ENCODE measurements at places on chromosomes 12 and 14.

- DNase-seq: no peak
These were observed 31.4 kb upstream of the CIPC start for GRCh38 chr14:77066578-77067172.

- DNase-seq: no peak
These were observed 3.1 kb downstream of the CEP170B start for GRCh38 chr14:104868060-104868740.

DNA sequence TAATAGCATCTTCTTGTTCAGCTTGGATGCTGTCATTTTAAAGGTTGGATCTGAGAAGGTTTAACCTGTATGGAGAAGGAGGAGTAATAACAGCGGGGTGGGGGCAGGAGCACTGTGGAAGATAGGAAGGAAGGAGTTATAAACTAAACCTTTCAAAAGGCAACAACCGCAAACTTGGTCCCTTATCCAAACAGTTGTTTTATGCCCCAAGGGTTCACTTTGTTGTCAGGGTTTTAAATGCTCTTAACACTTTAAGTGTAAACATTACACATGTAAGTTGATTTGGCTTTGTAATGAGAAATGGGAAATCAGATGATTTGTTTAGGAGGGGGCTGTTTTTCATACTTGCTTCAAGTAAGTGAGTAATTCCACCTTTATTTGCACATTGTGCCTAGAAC, 3.0 kb downstream of the NPAS3 start:
- no peak for DNase-seq

DNA sequence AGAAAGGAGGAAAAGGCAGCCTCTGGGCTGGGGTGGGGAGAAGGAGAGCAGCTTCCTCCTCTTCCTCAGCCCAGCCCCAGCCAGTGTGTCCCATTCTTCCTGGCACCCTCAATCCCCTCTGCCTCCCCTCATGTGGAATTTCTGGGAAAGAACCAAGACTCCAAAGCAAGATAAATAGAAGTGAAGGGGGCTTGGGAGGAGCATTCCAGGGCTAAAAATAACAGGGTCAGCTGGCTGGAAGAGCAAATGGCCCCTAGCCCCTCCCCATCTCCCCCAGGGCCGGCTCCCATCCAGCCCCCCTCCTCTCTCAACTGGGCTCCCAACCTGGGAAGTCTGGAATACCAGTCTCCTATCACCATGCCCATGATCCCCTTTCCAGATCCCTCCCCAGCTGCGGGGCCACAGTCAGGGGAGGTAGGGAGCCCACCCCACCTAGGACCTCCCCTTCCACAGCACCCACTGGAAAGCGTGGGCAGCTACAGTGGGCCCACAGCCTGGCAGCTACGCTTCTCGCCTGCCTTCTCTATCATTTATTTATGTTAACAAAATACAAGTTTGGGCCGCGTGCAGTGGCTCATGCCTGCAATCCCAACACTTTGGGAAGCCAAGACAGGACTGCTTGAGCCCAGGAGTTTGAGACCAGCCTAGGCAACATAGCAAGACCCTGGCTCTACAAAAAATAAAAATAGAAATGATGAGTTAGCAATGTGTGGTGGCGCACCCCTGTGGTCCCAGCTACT, 88.3 kb downstream of the IRF2BPL start:
- no peak for DNase-seq

DNA sequence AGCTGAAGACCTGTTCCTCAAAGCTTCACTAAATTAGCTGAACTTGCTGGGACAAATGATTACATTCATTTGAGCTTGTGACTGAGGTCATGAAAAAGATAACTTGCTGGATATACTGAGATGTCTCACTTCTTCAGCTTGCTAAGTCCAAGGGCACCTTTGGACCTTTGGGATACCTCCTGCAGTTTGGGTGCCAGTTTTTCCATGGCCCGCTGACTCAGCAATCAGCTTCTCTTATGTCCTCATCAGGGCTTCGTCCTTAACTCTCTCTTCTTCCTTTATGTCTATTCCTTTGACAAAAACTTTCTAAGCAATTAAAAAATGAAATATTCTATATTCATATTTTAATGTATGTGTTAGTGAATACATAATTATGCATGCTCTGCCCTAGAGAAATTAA, 45.6 kb downstream of the OVCH1 start:
- no peak for DNase-seq

- no peak for DNase-seq
These were observed 85.0 kb downstream of the SYNE3 start for GRCh38 chr14:95431199-95432143.

DNA sequence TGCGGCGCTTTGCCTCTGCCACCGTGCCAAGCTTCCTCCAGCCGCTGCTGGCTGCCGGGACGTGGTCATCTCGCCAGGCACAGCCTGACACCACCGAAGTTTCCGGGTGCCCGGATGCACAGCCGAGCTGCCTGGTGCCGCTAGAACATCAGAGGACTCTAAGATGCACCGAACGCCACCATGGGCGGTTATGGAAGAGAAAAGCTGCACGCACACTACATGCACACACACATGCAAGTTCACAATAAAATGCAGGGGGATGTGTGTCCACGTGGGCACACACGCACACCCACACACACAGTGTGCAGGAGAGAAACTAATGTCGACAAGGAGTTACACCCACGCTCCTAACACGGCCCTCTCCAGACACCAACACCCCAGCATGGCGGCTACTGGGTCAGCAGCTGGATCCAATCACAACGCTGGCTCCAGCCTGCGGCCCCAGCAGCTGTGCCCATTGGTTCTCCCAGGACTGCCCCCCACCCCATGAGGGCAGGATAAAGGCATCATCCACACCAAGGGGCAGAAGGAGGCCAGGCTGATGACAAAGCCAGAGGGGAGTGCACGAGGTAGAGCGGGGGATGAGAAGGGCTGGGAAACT, 82.7 kb downstream of the BCL11B start:
- no peak for DNase-seq

DNA sequence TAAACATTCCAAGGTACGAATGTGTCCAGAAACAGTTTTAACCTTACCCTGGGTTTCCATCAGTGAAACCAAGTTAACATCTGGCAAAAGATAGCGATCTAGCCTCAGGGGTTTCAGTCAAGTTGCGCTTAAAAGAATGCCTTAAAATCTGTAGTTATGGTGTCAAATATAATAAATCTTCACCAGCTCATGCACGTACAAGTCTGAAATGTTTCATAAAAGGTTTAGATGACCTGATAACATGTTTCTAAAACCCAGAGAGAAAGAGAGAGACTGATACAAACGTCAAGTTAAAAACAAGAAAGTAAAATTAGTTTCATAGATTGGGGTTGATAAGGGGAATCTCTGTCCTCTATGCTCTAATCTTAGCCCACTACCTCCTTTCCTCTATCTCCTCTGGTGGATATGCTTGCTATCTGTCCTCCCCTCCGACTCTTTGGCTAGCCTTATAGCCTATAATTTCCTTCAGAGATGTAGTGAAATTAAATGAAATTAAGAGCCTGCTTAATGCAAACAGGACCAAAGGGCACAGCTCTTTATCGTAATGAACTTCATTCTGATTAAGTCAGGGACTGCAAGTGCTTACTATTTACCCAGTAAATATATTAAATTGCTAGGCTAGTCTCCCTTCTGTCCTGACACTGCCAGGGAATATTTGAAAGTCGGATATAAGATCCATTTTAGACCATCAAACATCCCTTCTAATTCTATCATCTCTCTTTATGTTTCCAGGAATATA, 18.4 kb upstream of the FOS start:
- no peak for DNase-seq

- no peak for DNase-seq
These were observed 102.8 kb upstream of the TMCC3 start for GRCh38 chr12:94753036-94753679.

DNA sequence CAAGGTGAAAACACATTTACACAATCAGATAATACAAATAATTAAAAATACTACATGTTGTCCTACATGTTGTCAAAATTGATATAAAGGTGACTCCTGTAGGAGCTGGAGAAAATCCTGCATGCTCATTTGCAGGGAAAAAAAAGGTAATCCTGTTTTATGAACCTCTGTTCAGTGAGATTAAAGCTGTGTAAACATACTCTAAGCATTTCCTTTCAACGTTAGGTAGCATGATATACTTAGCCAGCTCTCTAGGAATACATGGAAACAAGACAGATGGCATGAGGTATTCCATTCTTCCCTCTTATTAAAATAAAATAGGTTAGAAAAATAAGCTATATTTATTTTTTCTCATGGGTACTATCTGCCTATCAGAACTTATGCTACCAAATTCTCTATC, 635.7 kb upstream of the FLRT2 start:
- no peak for DNase-seq

GRCh38 chr12:110739488-110739887, 3.2 kb downstream of the PPP1CC start:
- DNase-seq: no peak

DNA sequence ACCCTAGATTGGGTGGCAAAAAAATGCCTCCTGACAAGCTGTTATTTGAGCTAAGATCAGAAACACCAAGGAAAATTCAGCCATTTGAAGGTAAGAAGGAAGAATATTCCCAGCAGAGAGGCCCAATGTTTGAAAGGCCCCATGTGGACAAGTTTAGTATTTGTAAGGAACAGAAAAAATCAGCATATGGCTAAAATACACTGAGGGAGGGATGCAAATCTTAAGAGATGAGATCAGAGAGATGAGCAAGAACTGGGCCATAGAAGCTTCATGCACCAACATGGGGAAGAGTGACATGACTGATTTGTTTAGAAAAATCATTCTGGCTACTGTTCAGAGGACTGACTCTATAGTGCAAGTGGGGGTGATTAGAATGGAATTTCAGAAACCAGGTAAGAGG, 496.8 kb upstream of the SOX5 start:
- no peak for DNase-seq

DNA sequence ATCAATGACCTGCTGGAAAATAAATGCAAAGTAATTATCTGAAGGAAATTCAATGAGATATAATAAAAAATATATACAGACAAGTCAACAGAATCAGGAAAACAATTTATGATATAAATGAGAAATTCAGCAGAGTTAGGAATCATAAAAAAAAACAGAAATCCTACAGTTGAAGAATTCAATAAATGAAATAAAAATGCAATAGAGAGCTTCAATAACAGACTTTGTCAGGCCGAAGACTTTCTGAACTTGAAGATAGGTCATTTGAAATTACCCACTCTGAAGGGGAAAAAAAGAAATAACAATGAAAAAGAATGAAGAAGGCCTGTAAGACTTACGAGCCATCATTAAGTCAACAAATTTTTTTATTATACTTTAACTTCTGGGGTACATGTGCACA, 15.5 kb upstream of the GARIN2 start:
- no peak for DNase-seq

GRCh38 chr12:67062193-67062592, 207.0 kb upstream of the CAND1 start:
- no peak for DNase-seq

GRCh38 chr12:113268136-113268535, 46.9 kb downstream of the TPCN1 start:
- no peak for DNase-seq

GRCh38 chr12:60822580-60822979, 1226.8 kb downstream of the SLC16A7 start:
- DNase-seq: no peak

GRCh38 chr14:90514566-90514965, 117.7 kb downstream of the CALM1 start:
- no peak for DNase-seq

DNA sequence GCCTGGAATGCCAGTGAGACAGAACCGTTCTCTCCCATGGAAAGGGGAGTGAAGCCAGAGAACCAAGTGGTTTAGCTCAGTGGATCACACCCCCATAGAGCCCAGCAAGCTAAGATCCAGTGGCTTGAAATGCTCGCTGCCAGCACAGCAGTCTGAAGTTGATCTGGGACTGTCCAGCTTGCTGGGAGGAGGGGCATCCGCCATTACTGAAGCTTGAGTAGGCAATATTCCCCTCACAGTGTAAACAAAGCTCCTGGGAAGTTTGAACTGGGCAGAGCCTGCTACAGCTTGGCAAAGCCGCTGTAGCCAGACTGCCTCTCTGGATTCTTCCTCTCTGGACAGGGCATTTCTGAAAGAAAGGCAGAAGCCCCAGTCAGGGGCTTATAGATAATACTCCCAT, 374.3 kb upstream of the DCN start:
- DNase-seq: no peak

GRCh38 chr12:14188744-14189143, 176.7 kb upstream of the ATF7IP start:
- no peak for DNase-seq

GRCh38 chr14:74698465-74698864, 14.4 kb downstream of the AREL1 start:
- no peak for DNase-seq

DNA sequence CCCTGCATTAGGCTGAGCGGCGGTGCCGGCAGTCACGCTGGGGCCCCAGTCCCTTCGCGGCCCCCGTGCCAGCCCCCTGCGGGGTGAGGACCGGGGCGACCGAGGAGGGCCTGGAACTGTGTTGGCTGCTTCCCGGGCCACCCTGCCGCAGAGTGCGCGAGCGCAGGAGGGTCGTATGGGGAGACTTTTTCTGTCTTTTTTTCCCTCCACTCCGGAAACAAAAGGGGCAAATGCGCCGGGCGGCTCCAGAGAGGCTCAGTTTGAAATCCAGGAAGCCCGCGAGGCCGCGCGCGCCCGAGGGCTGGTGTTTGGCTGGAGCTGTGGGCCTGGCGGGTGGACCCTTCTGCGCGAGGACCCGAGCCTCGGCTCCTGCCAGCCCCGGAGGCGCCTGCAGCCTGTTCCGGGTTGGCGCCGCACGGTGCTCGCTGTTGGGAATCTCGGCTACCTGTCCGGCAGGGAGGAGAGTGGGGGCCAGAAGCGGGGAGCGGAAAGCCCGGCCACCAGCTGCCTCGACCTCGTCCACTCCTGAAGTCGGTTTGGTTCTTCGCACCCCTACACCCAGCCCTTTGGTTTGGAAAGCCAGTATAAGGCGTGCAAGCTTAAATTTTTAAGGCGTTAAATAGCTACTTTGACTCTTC, 638 bp downstream of the PLEKHG3 start:
- no peak for DNase-seq

GRCh38 chr12:49557187-49557916, 10.6 kb downstream of the MCRS1 start:
- DNase-seq: no peak

DNA sequence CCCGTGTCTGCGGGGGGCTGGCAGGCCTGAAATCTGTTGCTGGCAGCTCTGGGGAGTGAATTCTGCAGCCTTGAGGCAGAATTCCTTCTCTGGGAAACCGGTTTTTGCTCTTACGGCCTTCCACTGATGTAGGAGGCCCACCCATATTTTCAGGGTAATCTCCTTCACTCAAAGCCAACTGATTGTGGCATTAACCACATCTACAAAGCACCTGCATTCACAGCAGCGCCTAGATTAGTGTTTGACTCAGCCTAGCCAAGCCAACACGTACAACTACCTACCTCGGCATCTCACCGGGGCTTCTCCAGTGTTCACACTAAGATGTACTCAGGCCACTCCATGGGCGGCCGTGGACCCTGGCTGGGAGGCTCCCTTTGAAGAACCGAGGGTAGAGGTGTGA, 15.8 kb downstream of the C12orf43 start:
- DNase-seq: no peak

GRCh38 chr14:21382886-21383847, 652 bp downstream of the SUPT16H start:
- no peak for DNase-seq

- DNase-seq: no peak
These were observed 75.3 kb downstream of the CRACR2A start for GRCh38 chr12:3677609-3678008.

Data from BJ (cell line).